ENCODE measurements at places on chromosomes 16 and 17. TPM values are rescaled to one million over a fixed set of nuclear protein-coding genes. Genes with fewer than 3 reads are reported as not detected.

RHBDL1 gene
- total RNA-seq = 0.79 TPM

NPIPB2 gene
- total RNA-seq = 10.3 TPM

PRR35 gene
- not detected for total RNA-seq

ITGA2B gene
- 2.0 TPM for total RNA-seq

TEKT5 gene
- total RNA-seq = not detected
